ENCODE measurements at places on chromosomes 11 and 22.

GRCh38 chr11:99881610-99882009, 805.5 kb upstream of the ARHGAP42 start:
- no peak for DNase-seq

GRCh38 chr11:68687986-68688385, 3.6 kb downstream of the GAL start:
- no peak for DNase-seq

DNA sequence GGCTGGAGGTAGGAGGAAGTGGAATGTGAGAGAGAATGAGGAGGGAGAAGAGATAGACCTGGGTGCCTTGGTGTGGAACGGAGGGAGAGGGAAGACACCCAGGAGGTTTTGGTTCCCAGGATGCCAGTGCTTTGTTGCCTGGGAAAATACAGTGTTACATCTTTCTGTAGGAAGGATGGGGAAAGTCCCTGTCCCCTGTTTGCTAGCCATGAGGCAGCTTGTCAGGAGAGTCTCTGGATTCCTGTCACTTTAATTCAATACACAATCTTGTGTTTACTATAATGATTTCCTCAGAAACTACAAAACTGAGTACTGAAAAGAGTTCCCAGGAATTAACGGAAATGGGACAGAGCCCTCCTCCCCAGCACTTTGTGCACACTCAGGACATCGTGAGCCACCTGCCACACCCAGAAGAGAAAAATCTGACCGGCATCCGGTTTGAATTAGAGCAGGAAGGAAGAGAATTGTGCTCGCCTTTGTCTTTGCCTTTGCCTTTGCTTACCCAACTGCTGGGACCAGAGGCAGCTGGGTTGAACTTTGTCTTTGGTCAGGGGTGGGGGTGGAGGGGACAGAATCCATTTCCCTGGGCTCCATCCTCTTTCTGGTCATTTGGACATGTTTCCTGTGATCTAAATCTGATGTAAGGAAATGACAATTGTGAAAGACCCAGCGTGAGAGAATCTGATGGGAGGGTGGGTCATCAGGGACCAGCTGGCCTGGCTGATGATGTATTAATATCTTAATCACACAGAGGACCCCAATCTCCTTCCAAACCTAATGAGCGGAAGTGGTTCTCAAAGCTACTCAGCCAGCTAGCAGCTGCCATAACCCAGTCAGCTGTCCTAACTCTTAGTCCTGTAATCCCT, 1.3 kb upstream of the LIMK2 start:
- DNase-seq: no peak

DNA sequence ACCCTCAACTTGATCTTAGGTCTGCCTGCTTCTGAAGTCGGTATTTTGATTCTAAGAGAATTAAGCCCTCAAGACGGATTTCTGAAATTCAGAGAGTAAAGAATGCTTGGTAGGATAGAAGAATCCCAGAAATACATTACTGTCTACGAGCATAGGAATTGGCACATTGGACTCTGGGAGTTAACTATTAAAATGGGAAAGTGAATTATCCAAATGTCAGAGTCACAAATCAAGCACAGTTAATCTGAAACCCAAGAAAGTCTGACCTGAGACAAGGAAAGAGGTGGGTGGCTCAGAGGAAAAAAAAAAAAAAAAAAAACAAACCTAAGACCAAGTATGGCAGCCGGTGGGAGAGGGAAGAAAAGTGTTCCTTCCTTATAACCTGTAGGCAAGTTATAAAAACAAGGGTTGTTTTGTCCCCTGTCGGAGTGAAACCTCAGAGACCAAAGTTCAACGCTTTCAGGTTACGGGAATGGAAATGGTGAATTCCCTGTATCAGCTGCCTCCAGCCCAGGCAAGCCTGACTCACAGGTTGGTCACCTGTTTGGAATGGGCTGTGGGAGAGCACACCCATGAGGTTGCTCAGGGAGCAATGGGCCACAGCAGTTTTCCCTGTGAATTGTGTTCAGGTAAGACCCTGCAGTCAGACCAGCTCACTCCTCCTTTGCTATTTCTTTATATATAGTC, 139.0 kb downstream of the ETS1 start:
- no peak for DNase-seq

- no peak for DNase-seq
Measured at GRCh38 chr11:115764176-115764575, 260.0 kb upstream of the CADM1 start.

All from stimulated activated CD4-positive, alpha-beta T cell treated with anti-CD3 and anti-CD28 coated beads, Interleukin-4, amount 100 ng/mL, for 1 hour (primary cell).